ENCODE measurements at places on chromosomes 7 and 10.

GRCh38 chr7:37483627-37484026 is 35.0 kb upstream of the ELMO1 start:
- DNase-seq = no peak

DNA sequence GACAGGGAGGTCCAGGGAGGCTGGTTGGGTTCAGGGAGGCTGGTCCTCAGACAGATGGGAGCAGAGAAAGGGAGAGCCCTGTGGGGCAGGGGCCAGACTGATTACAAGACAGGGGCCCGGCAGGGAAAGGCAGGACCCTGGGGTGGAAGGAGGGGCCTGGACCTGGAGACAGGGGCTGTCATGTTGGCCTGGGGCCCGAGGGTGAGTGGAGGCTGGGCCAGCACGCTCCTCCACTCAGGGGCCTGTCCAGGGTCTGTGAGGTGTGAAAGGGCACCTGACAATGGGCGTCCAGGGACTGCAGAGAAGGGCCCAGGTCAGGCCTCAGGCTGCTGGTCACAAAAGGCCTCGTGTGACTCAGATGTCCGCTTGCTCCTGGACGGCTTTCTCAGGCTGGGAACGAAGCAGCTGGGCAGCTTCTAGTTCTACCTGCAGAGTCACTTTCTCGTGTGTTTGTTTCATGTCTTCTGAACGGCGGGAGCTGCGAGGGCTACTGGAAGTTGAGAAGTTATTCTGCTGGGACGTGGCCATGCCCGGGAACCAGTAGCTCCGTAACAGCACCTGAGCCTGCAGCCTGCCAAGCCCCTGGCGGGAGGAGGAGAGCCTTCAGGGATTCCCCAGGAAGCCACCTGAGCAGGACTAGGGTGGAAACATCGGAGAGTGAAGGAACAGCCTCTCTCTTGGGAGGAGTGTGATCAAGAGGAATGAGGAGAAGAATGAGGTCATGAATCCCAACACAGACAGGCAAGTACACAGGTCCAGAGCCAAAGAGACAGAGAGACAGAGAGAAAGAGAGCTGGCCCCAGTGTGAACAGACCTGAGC is 65.8 kb downstream of the KLF6 start:
- DNase-seq = no peak

GRCh38 chr7:114940220-114940619 is 18.3 kb downstream of the MDFIC start:
- DNase-seq = no peak

DNA sequence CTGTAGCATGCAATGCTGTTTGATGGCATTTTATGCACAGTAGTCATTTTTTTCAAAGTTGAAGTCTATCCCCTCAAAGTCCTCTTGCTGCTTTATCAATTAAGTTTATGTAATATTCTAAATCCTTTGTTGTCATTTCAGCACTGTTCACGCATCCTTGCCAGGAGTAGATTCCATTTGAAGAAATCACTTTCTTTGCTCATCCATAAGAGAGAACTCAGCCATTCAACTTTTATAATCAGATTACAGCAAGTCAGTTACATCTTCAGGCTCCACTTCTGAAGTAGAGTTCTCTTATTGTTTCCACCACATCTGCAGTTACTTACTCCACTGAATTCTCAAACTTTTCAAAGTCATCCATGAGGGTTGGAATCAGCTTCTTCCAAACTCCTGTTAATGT is 32.3 kb downstream of the SDHAF3 start:
- no peak for DNase-seq

DNA sequence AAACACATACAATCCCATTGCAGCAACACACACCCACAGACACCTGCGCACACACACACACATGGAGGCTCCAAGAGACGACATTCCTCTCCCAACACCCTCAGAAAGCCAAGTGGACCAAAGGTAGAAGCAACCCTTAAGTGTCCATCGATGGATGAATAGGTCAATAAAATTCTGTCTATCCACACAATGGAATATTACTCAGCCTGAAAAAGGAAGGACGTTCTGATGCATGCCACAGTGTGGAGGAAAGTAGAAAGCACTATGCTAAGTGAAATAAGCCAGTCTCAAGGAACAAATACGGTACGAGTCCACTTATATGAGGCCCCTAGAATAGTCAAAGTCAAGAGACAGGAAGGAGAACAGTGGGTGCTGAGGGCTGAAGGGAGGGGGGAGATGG is 174.4 kb downstream of the GRID1 start:
- no peak for DNase-seq

- DNase-seq = no peak
These were observed 312.2 kb downstream of the GALNT17 start for GRCh38 chr7:71444130-71444529.

DNA sequence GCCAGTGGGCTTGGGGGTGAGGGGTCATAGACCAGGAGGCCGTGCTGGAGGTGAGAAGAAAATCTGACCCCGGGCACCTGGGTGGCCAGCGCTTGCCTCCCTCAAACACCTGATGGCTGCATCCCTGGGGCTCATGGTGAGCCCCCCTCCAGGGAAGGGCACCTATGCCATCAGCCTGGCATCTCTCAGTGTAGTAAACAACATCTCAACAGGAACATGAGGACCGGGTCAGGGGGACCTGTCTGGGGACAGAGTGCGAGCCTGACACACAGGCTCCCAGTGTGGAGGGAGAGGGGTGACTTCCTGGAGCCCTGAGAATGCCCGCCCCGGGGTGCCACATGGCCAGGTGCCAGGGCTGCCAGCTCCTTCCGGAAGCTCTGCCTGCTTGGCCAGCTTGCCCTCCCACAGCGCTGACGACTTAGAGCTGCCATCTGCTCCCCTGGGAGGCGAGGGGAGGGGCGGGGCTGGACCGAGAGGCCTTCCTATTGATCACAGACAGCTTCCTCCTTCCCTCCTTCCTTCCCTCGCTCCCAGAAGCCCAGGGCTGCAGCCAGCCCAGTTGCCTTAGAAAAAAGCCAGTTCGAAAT is 12.3 kb downstream of the STX1A start:
- peak; percentile 44 for DNase-seq

GRCh38 chr10:53361281-53361680 is 588.7 kb upstream of the MBL2 start:
- no peak for DNase-seq

DNA sequence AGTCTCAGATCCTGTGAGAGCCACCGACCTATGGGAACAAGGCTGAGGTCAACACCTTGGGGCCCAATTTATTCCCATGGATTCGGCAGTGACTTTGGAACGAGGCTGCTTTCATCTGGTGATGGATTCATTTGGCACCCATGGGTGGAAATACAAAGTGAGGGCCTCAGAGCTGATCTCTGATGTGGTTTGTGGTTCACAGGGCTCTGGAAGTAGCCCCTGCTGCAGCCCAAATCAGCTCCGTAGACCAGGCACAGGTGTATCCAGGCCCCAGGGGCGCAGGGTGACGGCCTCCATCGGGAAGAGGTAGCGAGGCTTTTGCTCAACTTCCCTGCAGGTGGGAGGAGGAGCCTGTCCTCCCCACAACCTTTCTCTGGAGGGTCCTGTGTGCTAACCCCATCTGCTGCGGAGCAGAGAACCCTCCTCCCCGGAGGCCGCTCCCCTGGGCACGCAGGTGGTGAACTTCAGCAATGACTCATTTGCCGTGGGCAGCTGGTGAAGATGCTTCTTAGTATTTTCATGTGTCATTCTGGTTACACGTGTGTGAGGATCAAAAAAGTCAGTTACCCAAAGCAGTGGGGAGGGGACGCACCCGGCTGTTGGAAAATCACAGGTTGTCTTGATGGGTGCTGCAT is 7.5 kb upstream of the JAKMIP3 start:
- DNase-seq = no peak

DNA sequence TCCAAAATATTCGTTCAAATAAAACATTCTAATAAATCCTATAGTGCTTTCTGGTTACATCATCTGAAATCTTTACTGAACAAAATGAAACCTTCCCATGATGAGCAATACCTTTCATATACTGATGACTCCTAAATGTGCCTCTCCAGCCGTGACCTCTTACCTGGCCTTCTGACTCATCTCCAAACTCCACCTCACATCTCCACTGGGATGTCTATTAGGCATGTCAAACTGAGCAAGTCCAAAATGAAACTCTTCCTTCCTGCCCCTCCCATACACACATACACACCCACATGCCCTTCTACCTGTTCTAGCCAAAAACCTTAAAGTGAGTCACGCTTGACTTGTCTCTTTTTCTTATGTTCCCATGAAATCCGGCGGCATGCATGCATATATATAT is 22.9 kb downstream of the GSAP start:
- DNase-seq = no peak

- DNase-seq = no peak
These were observed 224.7 kb downstream of the INHBA start for GRCh38 chr7:41478187-41478586.

DNA sequence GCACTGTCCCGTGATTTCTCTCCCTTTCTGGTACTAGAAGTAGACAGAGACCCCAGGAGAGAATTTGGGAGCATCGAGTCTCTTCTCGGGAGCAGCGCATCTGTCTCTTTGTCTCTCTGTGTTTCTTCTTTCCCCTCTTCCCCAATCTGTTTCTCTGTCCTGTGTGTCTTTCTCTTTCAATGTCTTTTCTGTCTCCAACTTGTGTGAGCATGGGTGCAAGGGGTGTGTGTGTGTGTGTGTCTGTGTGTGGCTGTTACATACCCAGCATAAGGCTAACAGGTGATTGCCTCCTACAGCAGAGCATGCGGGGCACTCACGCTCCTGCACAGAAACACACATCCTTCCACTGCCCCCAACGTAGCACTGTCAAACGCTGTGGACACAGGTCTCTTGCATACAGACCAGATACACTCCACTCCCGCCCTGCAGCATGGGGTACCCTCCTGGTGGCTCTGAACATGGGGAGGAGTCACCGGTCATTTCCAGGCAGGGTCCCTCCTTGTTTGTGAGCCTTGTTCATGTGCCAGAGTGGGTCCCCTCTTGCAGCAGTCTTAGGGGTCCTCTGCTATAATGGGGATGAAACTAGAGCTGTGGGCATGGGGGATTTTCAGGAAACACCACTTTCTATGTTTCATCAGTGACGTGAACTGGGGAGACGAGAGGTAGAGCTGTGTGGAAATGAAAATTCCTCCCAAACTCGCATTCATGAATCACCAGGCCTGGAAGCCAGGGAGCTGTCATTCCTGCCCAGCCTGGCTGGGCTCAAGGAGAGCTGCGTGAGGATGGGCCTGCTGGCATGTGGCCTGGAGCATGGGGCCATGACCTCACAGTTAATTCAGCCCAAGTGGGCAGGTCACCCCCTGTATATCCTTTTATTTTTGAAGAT is 980 bp downstream of the ADAMTS14 start:
- DNase-seq = no peak

GRCh38 chr10:62482581-62482980 is 108.4 kb downstream of the ZNF365 start:
- no peak for DNase-seq

- peak; percentile 66 for DNase-seq
These were observed 186.4 kb downstream of the CACNA2D1 start for GRCh38 chr7:82257118-82257695.

DNA sequence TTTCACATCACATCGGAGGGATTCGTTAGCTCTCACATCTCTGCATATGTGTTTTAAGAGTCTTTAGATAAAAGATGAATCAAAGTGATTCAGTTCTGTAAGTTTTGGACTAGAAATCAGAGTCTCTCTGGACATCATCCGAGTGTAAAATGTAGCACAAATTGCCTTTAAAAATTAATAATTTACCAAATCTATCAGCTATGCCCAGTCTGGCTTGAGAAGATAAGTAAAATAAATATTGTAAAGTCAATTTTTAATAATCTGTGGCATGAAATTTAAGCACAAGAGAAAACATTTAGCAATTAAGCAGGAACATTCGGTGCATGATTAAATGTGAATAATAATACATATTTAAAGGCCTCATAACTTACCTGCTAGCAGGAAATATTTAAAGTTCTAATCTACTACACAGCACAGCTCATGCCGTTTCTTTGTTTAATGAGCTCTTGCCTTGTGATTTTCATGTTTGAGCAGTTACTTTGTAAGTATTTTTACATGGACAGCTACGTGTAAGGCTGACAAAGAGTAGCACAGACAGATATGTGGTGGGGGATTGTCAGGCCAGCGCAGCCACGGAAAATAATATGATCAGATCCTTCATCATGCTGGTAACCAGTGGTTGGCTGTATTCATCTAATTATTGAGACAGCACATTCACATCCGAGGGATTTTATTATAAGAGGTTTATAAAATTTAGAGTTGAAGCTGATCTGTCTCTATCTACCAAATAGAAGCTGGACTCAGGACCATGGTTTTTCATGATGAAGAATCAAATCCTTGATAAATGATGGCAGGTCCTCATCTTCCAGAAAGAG is 317.3 kb downstream of the ADARB2 start:
- DNase-seq = no peak

DNA sequence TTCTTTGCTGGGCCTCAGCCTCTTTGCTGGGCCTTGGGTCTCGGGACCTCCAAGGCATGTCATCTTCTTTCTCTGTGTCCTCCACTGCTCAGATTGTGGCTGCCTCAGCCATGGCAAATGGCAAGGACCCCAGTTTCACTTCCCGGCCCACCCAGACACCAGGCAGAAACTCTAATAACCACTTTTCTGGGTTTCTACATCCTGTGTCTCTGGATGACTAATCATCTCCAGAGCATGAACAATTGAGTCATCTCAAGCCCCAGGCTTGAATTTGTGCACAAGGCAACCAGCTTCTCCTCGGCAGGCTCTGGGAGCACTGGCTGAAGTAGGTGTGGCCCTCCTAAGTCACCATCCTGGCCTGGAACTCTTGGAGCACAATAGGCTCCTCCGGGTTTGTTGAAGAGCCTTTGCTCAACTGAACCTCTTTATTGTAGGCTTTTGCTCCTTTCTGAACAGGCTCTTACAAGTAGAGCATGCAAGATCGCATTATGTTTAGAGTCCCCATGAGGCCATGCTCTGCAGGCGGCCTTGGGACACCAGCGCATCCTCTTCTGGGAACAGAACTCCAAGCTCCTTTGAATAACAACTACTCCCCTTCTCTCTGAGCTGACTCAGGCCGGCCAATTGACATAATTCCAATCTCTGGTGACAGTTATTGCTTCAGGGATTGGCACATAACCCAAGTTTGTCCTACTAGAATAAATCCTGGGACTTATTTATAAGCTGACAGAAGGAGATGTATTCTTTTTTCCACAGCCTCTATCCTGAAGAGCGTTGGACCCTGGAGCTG is 218.1 kb downstream of the WDR11 start:
- DNase-seq = no peak

DNA sequence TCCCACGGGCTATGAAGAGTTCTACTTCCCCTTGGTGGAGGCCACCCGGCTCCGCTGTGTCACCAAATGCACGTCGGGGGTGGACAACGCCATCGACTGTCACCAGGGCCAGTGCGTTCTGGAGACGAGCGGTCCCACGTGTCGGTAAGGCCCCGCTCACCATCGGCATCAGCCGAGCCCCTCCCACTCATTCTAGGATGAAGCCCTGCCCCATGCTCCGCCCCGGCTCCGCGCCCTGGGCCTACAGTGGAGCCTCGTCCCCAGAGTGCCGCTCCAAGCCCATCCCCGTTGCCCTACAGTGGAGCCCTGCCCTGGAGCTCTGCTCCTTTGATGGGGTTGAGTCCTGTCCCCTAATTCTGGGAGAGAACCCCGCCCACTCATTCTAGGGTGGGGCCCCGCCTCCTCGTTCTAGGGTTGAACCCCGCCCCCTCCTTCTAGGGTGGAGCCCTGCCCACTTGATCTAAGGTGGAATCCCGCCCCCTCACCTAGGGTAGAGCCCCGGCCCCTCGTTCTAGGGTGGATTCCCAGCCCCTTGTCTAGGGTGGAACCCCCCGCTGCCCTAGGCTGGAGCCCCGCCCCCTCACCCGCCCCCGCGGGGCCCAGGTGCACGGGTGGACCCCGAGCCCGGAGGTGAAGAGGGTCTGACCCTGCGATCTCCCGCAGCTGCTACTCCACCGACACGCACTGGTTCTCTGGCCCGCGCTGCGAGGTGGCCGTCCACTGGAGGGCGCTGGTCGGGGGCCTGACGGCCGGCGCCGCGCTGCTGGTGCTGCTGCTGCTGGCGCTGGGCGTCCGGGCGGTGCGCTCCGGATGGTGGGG is 3.4 kb upstream of the MUC12 start:
- no peak for DNase-seq

All from NCI-H1105 (cell line).